GM12878 (cell line): ENCODE measurements at places on chromosomes 12 and 14.
A peak's percentile ranks its signal among the peaks of the same experiment; 100 is the strongest.

- no peak for DNase-seq
Measured at GRCh38 chr14:79745046-79745445, 466.3 kb downstream of the DIO2 start.

- no peak for DNase-seq
Measured at GRCh38 chr14:71647086-71647784, 285.0 kb upstream of the RGS6 start.

DNA sequence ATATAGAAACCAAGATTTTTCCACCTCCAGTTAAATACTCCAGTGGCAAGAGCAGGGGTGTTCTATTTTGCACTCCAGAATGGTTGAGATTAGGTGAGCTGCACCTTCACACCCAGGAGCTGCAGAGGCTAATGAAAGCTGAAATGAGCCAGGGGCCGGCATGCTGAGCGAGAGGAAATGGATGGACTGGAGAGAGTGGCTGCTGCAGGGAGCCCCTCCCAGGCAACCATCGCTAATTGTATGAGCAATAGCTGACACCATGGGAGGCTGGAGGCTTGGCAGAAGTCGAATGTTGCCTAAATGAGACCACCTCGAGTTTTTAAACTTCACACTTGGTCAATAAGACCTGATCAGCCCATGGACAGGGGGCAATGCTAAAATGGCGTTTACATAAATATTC lies 301.8 kb upstream of the TMPO start:
- DNase-seq, result no peak

DNA sequence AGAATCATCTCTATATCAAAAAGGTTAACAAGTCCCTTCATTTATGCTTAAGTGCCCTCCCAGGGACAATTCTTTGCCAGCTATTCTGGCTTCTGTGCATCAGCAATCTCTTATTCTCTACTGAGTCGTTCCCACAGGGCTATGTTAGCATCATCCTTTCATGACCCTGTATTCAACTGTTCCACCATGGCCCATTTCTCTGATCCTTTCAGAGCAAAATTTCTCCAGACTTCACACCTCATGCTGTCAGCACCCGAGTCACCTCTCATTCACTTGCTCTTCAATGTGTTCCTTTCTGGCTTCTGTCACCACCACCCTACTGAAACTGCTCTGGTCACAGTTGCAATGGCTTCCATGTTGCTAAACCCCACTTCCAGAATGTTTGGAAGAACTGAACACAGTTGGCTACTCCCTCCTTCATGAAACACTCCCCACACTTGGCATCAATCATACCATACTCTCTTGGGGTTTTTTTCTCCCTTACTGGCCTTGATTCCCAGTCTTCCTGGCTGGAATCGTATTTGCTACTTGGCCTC lies 159.5 kb upstream of the HMGA2 start:
- no peak for DNase-seq

- DNase-seq, result no peak
Measured at GRCh38 chr12:7304456-7304855, 584 bp downstream of the ACSM4 start.

DNA sequence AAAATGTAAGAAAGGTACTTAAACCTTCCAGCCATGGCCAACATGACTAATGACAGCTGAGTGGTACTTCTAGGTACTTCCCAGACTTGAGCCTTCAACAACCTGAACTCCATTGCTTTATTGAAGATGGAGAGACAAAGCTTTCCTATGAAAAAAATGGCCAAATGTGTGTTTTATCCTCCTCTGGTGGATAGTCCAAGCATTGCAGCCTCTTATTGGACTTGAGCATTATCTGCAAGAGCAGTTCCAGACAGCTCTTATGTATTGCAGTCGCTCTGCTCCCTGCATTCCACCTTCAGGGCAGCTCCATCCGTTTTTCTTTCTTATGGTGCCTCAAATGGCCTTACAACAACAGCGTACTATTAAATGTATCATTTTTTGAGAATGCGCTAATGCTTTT lies 588.2 kb downstream of the NRXN3 start:
- DNase-seq, result peak; percentile 13

DNA sequence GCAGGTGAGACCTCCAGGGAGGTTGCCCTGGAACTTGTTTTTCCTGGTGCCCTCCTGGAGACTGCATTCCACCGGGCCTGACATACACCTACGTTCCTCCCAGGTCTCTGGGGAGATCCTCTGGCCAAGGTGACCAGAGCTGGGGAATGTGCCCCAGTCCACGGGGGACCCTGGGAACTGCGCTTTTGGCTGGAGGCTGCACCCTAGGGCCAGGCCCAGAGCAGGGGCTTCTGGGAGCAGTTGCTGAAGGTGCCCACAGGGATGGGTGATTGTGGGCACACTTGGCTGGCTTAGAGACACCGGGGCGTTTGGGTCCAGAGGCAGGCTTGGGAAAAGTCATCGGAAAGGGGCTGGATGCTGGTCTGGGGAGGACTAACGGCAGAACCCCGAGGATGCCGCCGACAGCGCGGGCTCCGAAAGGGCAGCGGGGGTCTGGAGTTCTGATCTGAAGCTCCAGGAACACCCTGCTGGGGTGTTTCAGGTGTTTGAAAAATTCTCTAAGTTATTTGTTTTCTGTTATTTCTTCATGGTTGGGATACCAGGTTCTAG lies 36.5 kb upstream of the TDRD9 start:
- DNase-seq, result no peak
